ENCODE measurements at places on chromosomes 4 and X. TPM values are rescaled to one million over a fixed set of nuclear protein-coding genes. Genes with fewer than 3 reads are reported as not detected.

- no peak for DNase-seq
These were observed 34.1 kb upstream of the ZNF81 start for GRCh38 chrX:47802589-47802988.

S100P gene
- total RNA-seq: 16.1 TPM

GRCh38 chr4:8735236-8736089 is 136.2 kb downstream of the HMX1 start:
- DNase-seq: no peak

DNA sequence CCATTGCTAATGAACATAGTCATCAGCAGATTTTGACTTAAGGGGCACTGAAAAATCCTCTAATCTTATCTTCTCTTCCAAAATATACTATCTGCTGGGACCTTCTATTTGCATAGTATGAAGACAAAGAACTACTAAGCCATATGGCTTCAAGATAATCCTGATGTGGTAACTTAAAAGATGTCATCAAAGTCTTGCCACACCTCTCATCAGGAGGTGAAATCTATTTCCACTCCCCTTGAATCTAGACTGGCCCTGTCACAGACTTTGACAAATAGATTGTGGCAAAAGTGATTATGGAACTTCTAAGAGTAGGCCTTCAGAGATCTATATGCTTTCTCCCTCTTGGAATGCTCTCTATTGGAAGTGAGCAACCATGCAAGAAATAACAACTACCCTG is 27.3 kb upstream of the TET2 start:
- no peak for DNase-seq

EFHC2 gene
- total RNA-seq: 0.29 TPM

GRCh38 chrX:148535639-148536038 is 35.2 kb downstream of the AFF2 start:
- no peak for DNase-seq

GRCh38 chr4:88177983-88178625 is 19.7 kb upstream of the ABCG2 start:
- DNase-seq: no peak

MAGEA9B gene
- total RNA-seq: not detected

- no peak for DNase-seq
These were observed 53.1 kb downstream of the EFNB1 start for GRCh38 chrX:68881911-68882310.

- DNase-seq: peak; percentile 30
These were observed 17.1 kb downstream of the GAK start for GRCh38 chr4:915041-915474.

CSAG2 gene
- not detected for total RNA-seq

DNA sequence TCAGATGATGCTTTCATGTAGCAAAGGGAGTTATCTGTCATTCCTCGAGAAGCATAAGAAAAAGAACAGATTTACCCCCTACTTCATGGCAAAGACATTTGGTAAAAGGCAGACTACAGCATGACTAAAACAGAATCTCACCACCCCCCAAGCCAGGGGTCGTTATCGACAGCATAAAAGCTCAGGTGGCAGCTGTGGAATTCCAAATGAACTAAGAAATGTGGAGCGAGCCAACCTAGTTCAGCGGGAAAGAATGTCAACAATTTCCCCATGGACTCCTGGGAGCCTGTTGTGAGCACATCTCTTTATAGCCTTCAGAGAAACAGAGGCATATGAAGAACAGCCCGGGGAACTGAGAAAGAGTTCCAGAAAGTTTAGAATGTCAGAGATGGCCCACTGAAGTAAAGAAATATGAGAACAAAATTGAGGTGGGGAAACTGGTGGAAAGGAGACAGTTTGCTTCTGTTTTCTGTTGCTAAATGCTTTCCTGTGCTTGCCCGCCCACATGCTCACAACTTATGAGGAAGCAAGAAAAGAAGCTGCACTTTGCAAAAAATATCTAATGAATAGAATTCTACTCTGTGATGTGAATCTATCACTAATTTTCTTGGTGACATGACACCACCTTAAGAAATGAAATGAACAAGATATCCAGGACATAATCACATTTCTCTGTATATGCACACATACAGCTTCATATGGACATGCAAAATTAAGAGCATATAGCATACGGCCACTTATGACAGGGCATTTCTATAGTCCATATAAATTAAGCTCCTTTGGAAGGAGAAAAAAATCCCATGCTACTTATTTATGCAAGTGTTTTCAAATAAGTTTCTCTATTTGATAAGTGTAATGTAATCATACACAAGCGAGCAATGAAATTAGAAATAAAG is 135.3 kb upstream of the MID1 start:
- no peak for DNase-seq

- no peak for DNase-seq
These were observed 2.1 kb downstream of the PCDH18 start for GRCh38 chr4:137530176-137530575.

DNA sequence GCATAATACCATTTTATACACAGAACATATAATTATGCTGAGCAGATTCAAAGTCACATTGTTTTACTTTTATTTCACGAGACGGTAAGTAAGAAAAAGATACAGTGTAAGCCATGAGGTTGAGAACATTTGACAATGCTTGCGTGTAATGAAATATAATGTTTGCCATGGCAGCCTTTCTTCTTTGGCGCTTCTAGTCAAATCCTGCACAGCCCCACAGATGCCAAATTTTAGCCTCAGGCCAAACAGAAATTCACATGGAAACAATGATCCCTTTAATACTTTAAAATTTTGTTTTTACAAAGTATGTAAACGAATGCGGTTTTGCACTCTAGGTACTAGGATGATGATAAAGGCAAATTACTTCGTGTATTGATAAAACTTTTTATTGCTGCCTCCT is 502.7 kb upstream of the SMIM31 start:
- DNase-seq: no peak

TRIM60 gene
- total RNA-seq: not detected

- no peak for DNase-seq
These were observed 36.9 kb downstream of the PDLIM5 start for GRCh38 chr4:94488670-94489069.

DNA sequence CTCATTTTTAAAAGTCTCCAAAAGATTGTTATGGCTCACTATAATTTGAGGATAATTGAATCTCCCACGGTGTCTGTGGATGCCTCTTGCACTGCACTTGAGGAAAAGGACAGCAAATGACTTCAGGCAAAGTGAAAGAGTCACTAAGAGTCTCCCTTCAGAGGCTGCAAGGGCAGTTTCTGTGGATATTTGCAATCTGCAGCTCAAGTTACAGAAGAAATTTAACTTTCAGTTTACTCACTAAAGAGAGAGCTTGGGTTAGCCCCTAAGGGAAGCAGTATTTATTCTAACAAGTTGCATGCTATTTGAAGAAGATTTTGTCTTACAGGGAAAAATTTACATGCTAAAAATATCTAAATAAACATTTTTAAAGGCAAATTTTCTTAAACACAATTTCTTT is 912.0 kb upstream of the TENM3 start:
- no peak for DNase-seq

SGMS2 gene
- total RNA-seq: 26.3 TPM

DNA sequence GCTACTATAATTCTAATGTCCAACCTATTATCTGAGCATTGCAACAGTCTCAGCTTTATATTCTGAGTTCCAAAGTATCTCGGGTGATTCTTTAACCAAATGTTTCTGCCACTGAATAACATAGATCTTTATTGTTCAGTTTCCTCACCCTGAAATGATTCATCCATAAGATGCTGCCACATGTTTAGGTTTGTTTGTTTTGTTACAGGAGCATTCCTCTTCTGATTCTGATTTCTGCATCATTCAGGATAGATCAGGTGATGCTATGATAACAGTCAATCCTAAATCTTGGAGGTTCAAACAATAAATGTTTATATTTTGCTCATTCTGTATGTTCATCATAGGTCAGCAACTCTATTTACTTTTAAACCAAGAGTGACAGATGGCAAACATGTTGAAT is 927.6 kb downstream of the PCDH7 start:
- no peak for DNase-seq

- no peak for DNase-seq
These were observed 54.9 kb downstream of the USO1 start for GRCh38 chr4:75779105-75779757.

GRCh38 chr4:107747748-107748486 is 27.9 kb upstream of the PAPSS1 start:
- DNase-seq: no peak

DNA sequence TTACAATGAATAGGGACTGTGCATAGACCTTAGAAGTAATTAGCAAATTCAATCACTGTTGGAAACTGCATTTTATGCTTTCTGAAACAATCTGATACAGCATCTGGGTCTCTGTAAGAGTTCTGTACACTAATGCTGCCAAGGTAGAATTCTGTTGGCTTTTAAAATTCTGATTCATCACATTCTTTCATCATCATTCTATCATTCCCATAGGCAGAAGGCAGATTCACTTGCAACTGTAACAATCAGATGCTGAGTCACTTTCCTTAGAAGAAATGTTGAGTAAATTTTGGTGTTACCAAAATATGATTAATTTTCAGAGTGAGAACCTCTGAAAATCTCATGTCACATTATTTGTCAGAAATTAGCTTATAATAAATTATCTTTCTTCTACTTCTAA is 267.2 kb downstream of the MAPK10 start:
- DNase-seq: no peak

GRCh38 chr4:10619220-10619619 is 65.3 kb downstream of the CLNK start:
- DNase-seq: no peak

- peak; percentile 88 for DNase-seq
These were observed 110.6 kb downstream of the PHKA2 start for GRCh38 chrX:18873189-18873791.

- no peak for DNase-seq
These were observed 173.6 kb downstream of the CORIN start for GRCh38 chr4:47664051-47664826.

DNA sequence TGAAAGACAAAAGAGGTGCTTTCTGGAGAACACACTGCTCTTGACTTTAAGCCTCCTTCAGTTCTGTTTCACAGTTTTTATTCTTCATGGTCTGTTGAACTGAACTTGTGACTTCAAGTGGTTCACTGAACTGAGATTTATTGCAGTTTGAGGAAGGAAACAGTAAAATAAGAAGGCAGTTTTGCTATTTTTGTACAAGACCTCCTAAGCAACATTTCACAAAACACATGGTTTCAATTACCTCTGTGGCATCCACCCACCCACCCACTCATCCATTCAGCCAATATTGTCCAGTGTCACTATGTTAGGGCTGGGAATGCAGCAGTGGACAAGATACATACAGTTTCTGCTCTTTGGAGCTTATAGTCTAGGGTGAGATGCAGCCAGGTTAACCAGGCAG is 131.3 kb downstream of the IL1RAPL2 start:
- no peak for DNase-seq

ZNF711 gene
- 0.84 TPM for total RNA-seq

- no peak for DNase-seq
These were observed 351.6 kb downstream of the GPM6A start for GRCh38 chr4:175460414-175460813.

HTR2C gene
- not detected for total RNA-seq

GPC4 gene
- total RNA-seq: 9.5 TPM

DNA sequence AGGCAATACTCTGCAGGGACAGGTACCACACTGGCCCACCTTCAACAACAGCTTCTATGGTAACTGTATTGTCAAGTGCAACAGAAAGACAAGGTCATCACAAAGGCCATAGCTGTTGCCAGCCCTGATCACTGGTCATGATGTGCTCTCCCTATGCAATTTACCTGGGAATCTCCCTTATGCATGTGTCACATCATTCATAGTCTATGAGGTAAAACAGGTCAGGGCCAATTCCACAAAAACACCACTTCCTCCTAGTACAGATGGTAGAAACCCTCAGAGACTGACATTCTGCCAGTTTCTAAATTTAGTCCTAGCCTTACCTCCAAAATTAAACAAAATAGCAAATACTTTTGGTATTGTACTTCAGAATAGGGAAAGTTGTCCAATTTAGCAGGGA is 132.8 kb downstream of the MGST2 start:
- no peak for DNase-seq

- DNase-seq: no peak
These were observed 90.5 kb upstream of the CCDC160 start for GRCh38 chrX:134146493-134146892.

ZGRF1 gene
- total RNA-seq: 2.2 TPM

DNA sequence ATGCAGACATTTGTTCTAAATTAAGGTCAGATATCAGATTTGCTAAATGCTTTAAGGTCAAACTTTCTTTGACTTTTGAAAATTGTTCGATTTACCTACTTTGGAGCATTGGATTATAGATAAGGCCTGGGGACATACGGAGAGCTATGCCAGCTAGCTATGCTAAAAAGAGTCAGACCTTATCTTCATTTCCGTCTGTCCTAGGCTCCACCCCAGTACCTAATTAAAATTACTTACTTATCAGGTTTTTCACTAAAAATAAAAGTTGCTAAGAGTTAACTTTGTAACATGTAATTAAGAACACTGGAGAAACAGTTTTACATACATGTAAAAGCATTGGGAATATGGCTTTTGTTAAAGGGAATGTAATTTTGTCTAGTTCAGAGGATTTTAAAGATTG is 7.1 kb upstream of the TMEM35A start:
- no peak for DNase-seq

TMLHE gene
- 20.5 TPM for total RNA-seq

DNA sequence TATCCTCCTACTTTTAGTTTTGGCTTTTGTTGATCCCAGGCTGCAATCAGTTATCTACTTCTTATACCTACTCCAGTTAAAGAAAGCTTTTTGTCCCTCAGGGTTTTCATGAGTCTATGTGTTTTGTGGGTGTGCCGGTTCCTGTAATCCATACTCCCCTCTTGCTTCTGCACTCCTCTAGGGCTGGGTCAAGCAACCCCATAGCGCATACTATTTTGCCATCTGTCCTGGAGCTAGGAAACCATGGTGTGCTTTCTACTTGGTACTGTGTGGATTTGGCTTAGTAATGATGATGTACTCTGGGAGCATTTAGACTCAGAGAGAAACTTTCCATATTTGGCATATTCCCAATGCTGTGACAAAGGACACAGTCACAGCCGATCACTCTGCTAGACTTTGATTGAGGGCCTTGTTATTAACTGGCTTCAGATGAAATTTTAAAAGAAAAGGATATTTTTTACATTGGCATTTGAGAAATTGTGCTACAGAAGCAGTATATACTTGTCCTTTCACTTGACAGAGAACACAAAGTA is 86.1 kb upstream of the GRXCR1 start:
- no peak for DNase-seq

- no peak for DNase-seq
These were observed 132.2 kb upstream of the TRIM2 start for GRCh38 chr4:153071958-153072598.

DNA sequence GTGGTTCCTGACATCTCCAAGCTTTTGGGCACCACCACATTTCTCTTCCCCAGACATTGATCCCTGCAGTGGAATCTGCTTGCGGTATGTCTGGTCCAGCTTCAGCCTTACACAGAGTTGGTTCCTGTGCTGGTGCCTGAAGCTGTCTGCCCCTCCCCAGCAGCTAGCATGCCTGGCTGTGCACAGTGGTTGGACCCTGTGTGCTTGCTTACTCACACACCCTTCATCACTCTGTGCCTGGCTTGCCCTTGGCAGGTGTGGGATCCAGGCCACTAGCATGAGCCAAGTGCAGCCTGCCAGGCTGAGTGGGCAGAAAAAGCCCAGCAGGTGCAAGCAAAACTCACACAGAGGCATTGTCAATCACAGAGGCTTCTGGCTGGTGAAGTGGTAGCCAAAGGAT is 473.8 kb downstream of the ACTRT1 start:
- no peak for DNase-seq

Data from mesenteric fat pad (tissue), 1 donor.